ENCODE measurements at places on chromosomes 1 and 21.
A peak's percentile ranks its signal among the peaks of the same experiment; 100 is the strongest.

- peak; percentile 52 for DNase-seq
Measured at GRCh38 chr1:113519556-113519955, 129.2 kb downstream of the MAGI3 start.

DNA sequence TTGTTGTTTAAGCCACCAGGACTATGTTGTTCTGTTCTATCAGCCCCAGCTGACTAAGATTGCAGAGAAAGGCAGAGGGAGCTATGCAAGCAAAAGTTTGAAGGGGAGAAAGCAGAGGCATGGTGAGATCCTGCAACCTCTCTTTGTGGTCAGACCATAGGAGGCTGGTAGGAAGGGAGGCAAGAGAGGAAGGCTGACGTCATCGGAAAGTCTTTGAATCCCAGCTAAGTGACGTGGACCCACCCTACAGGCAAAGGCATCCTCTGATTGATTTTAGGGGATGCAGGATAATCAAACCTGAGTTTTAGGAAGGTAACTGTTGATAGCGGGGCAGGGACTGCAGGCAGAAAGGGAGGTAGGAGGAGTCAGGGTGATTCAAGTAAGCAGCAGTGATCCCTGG is 23.3 kb upstream of the TNNI1 start:
- DNase-seq: peak; percentile 51

GRCh38 chr1:160618763-160619274 is 28.0 kb downstream of the SLAMF1 start:
- no peak for DNase-seq

GRCh38 chr1:59779949-59780348 is 34.8 kb upstream of the HOOK1 start:
- no peak for DNase-seq

GRCh38 chr1:230650300-230650699 is 8.0 kb downstream of the COG2 start:
- no peak for DNase-seq

- no peak for DNase-seq
Measured at GRCh38 chr1:183953031-183953430, 84.5 kb downstream of the COLGALT2 start.

GRCh38 chr1:40197656-40198055 is 36.5 kb downstream of the RLF start:
- no peak for DNase-seq

DNA sequence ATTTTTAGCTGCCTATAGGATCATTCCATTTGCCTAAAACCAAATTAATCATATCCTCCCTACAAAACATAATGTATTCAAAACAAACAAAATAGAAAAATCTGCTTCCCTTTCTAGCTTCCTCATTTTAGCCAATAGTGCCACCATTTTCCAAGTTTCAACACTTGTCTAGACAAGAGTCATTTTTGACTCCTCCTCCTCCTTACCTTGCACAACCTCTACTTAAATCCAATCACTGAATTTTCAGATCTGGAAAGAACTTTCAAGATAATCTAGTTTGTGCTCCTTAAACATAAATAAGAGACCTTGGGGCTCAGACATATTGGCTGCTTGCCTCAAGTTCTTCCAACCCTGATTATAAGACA is 7.4 kb downstream of the STX6 start:
- no peak for DNase-seq

DNA sequence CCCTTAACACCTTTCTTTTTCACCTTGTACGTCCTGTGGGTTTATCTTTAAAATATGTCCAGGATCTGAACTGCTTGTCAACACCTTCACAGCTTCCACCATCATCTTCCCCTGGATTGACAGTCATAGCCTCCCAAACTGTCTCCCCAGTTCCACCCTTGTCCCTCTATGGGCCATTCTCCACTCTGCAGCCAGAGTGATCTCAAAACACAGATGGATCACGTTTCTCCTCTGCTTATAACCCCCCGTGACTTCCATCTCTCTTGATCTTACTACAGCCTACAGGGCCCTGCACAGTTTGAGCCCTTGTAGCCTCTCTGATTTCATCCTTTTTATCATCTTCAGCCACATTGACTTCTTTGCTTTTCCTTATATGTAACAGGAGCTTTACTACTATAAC is 4.3 kb downstream of the INSRR start:
- no peak for DNase-seq

- DNase-seq: no peak
Measured at GRCh38 chr1:81430236-81430938, 370.3 kb upstream of the ADGRL2 start.

- no peak for DNase-seq
Measured at GRCh38 chr1:180786624-180787023, 126.1 kb upstream of the KIAA1614 start.

DNA sequence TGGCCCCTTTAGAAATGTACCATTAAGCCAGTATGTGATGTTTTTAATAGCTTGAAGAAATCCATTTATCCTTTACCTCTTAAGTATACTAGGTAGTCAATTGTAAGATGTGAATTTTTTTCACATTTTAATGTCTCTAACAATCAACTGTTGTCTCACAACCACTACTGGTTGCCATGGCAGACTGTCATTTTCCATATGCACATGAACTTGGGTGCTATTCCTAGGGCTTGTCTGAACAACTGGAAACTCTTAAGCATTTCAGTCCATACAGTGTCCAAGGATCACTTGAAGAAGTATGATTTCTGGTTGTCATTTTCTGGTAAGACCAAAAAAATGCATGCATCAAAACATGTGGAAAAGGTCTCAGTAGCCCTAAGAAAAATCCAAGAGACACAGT is 315.1 kb downstream of the HHIPL2 start:
- no peak for DNase-seq

DNA sequence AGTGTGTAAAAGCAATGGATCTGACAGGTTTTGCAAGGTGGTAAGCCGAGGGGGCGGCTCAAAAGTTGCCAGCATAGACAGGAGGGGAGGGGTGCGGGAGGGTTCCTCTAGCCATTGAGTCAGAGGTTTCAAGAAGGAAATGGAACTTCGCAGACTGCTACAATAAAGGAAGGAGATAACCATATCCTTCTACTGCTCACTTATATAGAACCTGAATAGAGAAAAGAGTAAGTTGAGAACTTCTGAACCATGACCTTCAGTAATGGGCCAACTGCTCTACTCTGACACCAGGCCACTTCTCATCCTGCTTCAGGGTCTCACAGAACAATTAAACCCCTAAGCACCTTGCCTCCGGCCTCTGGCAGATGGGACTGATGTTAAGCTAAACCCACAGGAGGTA is 26.3 kb upstream of the BCAR3 start:
- no peak for DNase-seq

GRCh38 chr1:245153081-245153551 is 1.7 kb upstream of the KIF26B start:
- peak; percentile 85 for DNase-seq

- DNase-seq: no peak
Measured at GRCh38 chr1:162324396-162324795, 52.3 kb downstream of the SPATA46 start.
